HCEC 1CT (cell line): ENCODE measurements at places on chromosomes 6 and 20.
A peak's percentile ranks its signal among the peaks of the same experiment; 100 is the strongest.

GRCh38 chr20:56808117-56808725, 179.1 kb downstream of the TFAP2C start:
- no peak for DNase-seq

DNA sequence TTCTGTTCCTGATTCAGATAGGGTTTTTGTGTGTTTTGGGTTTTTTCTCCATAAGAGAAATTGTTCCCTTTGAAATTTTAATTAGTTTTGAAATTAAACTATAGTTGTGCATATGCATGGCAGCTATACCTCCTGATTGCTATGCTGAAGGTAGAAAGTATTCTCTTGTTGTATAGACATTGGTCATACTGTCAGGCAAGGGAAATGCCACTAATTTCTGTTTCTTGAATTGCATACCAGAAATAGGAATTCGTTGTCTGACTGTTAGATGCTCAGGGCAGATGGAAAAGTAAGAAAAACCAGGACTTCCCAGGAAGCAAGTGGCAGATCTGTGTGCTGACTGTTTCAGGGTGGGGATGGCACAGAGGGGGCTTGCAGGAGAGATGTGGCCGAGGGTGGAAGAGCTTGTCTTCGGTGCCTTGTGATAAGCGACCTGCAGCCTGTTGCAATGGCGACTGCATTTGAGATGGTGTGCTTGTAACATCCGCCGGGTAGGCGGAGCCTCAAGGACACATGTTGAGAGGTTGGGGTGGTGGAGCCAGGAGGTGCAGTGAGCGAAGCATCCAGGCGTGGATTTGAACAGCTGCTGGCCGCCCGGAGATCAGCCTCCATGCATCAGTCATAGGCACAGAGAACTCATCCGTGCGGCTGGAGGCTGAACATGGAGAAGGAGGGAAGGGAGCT, 42.8 kb downstream of the RREB1 start:
- DNase-seq = no peak

DNA sequence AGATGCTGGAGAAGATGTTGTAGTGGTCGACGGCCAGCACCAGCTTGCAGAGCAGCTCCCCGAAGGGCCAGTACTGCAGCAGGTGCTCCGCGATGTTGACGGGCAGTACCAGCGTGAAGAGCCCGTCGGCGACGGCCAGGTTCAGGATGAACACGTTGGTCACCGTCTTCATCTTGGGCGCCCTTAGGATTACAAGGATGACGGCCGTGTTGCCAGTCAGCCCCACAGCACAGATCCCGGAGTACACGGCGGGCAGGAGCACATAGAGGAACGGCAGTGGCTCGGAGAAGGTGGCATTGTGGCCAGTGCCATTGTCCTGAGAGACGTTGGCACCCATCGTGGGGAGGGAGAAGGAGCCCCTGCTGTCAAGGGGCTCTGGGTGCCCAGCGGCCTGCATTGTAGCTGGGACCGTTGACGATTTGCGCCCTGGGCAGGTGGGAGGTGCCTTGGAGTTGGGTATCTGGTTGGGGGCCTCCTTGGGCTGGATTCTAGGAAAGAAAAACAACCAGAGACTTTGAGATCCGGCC, 867 bp downstream of the NPBWR2 start:
- DNase-seq = no peak

DNA sequence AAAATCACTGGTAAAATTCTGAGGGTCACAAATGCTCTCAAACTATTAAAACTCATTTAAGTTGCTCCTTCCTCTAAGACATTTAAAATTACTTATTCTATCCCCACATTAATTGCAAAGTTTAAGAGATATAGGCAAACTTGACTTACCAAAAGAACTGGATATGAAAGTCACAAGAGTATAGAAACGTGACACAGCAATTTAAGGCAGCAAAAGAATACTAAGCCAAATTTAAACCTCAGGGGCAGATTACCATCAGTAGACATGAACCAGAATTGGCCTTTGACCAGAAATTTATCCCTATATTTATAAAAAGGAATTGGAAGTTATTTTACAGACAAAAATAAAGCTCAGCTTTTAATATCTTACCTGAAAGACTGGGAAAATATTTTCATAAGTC, 56.0 kb downstream of the MAP3K7 start:
- DNase-seq = no peak

- DNase-seq = peak; percentile 95
These were observed 65.9 kb upstream of the DDR1 start for GRCh38 chr6:30818391-30818841.

- DNase-seq = peak; percentile 67
These were observed 39.4 kb upstream of the CCN6 start for GRCh38 chr6:112014483-112014882.

DNA sequence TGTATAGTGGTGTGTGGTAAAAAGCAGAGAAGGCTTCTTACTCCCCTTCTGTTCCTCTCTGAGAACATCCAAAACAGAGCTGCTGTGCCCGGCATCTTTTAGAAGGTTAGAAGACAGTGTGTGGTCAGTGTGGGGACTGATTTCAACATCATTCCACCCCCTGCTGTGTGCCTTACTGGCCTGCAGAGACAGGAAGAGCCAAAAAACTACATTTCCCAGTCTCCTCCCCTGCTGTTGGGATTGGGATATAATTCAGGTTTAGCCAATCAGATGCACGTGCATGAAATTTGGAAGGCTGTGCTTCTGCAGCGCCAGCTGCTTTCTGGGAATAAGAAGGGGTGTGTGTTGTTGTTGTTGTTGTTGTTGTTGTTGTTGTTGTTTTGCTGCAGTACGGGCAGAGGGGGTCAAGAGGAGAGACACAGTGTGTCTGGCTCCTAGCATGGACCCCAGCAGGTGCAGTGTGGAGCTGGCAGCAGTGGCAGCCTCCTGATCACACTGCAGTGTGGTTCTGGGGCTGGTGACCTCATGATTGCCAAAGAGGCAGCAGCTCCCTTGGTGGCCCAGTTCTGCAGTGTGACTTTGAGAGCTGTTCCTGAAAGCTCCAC, 74.7 kb downstream of the MRPL14 start:
- DNase-seq = peak; percentile 89
